Stimulated activated CD8-positive, alpha-beta memory T cell treated with anti-CD3 and anti-CD28 coated beads, Interleukin-4, amount 100 ng/mL, for 1 hour (primary cell): ENCODE measurements at places on chromosomes 6 and 20.
A peak's percentile ranks its signal among the peaks of the same experiment; 100 is the strongest.

GRCh38 chr6:85456782-85457181, 6.9 kb downstream of the NT5E start:
- DNase-seq, result no peak

- no peak for DNase-seq
Measured at GRCh38 chr6:43951756-43952675, 175.2 kb downstream of the MRPL14 start.

DNA sequence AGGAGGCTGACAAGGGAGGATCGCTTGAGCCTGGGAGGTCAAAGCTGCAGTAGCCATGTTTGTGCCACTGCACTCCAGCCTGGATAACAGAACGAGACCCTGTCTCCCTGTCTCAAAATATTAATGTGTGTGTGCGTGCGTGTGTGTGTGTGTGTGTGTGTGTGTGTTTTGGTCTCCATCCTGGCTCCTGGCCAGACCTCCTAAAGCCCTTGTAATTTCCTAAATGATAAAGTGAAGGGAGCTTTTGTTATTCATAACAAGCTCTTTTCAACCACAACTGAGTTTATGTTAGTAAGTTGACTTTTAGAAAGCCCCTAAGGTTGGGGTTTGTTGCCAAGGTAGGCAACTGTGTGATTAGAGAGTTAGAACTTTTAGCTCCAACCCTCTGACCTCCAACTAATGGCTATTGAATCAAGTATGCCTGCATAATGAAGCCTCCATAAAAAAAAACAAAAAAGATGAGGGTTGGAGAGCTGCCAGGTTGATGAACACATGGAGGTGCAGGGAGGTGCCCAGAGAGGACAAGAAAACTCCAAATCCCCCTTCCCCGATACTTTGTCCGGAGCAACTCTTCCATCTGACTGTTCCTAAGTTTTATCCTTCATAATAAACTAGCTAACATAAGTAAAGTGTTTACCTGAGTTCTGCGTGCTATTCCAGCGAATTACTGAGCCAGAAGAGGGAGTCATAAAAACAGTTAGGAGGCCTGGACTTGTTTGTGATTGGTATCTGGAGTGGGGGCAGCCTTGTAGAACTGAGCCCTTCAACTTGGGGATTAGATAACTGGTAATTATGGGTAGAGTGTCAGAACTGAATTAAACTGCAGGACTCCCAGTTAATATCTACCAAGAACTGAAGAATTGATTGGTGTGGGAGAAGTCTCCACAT, 5.3 kb upstream of the AIF1 start:
- no peak for DNase-seq

GRCh38 chr20:63530788-63531160, 6.4 kb downstream of the PTK6 start:
- no peak for DNase-seq

DNA sequence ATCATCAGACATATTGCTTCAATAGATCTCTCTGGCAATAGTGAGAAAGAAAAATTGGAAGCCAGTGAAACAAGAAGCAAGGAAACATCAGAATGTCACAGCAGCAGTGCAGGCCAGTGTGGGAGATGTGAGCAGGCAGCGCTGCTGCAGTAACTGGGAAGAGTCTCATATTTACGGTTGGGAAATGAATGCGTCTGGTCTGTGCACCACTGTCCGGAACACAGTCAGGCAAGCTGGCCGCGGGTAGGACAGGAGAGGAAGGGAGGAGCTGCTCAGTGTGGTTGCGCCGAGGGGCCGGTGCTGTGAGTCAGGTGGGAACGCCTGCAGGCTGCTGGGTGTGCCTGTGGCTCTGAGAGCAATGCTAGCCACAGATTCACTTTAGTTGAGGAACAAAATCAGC, 6.4 kb upstream of the PSMG4 start:
- DNase-seq, result no peak

DNA sequence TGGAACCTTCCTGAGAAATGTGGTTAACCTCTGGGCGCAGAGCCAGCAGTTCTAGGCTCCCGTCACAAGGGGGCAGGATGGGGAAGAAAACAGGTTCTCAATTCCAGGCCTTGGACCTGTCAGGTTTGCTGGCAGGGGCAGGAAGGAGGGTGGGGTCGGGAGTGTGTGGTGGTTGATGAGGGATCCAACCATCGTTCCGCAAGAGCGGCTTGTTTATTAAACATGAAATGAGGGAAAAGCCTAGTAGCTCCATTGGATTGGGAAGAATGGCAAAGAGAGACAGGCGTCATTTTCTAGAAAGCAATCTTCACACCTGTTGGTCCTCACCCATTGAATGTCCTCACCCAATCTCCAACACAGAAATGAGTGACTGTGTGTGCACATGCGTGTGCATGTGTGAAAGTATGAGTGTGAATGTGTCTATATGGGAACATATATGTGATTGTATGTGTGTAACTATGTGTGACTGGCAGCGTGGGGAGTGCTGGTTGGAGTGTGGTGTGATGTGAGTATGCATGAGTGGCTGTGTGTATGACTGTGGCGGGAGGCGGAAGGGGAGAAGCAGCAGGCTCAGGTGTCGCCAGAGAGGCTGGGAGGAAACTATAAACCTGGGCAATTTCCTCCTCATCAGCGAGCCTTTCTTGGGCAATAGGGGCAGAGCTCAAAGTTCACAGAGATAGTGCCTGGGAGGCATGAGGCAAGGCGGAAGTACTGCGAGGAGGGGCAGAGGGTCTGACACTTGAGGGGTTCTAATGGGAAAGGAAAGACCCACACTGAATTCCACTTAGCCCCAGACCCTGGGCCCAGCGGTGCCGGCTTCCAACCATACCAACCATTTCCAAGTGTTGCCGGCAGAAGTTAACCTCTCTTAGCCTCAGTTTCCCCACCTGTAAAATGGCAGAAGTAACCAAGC, 29.6 kb downstream of the SRSF3 start:
- DNase-seq, result peak; percentile 62

- no peak for DNase-seq
Measured at GRCh38 chr6:137968901-137969300, 101.8 kb downstream of the TNFAIP3 start.
